NCI-H2081 (cell line): ENCODE measurements at places on chromosomes 3 and 15.
A peak's percentile ranks its signal among the peaks of the same experiment; 100 is the strongest.

- no peak for DNase-seq
Observed at GRCh38 chr3:16331319-16331883, 66.4 kb downstream of the OXNAD1 start.

- no peak for DNase-seq
Observed at GRCh38 chr15:99454941-99455788, 110.6 kb upstream of the MEF2A start.

GRCh38 chr15:63848879-63849551, 15.3 kb upstream of the HERC1 start:
- DNase-seq = no peak

GRCh38 chr3:63349583-63350573, 71.8 kb downstream of the SYNPR start:
- peak; percentile 46 for DNase-seq

DNA sequence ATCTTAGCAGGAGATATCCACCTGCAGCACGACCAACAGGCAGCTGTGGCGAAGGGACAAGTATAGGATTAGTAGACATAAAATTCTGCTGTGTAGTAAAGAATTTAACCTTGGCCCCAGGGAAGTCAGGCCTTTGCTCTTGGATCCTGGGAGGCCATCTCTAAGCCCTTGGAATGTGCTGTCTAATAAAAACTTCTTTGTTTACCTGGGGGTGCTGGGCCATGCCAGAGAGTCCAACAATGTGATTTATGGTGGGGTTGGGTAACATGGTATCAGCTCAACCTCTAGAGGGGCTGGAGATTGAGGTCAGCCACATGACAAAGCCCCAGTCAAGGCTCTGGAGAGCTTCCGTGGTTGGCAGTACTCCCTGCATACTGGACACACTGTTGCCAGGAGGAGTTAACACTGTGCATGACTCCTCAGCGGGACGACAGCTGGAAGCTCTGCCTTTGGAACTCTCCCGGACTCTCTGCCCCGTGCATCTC, 52.4 kb downstream of the HEG1 start:
- no peak for DNase-seq

- no peak for DNase-seq
Observed at GRCh38 chr3:192851821-192852372, 65.8 kb downstream of the MB21D2 start.

- DNase-seq = no peak
Observed at GRCh38 chr3:16551342-16551976, 38.0 kb upstream of the RFTN1 start.

DNA sequence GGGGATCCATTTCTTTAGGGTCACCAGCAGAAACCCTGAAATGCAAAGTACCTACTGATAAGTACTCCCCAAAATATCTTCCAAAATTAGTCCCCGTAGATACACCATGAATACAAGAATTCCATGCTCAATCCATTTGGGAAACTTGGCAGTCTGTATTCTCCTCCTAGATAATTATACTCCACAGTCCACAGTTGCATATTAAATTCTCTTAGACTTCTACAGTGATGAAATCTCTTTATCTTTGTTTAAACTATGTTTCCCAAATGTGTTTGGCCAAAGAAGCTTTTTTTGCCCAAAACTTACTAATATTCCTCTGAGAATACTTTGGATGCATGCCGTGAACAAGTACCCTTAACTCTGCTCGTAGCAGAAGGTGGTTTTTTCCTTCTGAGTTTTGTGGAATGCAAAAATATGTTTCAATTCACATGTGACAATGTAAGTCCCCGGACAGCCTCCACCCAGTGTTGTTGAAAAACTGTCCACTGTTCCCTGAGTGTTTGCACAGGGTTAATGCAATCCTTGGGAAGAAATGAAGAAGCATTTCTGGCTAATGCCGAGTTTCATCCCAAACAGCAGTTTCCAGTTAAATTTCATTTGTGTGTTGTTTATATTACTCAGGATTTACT, 126.7 kb downstream of the ARNT2 start:
- no peak for DNase-seq

GRCh38 chr15:27254055-27254454, 283.1 kb downstream of the GABRG3 start:
- no peak for DNase-seq

DNA sequence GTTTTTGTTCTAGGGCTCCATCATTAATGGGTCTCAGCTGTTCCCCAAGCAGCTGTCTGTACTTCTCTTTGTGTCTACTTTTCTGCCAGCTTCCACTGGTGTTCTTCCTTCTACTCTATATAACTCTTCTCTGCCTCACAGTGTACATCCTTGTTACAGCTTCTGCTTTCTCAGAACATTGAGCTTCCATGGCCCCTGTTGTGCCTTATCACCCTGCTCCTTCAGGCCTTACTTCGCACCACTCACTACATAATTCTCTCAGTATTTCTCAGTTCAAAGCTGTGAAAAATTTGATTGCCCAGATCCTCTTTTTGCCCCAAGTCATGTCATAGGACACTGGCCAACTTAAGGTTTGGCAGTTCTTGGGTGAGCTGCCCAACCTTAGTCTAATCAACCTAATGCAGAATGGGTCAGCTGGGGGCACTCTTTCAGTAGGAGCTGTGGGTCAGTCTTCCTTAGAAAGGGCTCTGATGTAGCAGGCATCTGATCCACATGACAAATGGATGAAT, 28.9 kb downstream of the CSTA start:
- DNase-seq = no peak

DNA sequence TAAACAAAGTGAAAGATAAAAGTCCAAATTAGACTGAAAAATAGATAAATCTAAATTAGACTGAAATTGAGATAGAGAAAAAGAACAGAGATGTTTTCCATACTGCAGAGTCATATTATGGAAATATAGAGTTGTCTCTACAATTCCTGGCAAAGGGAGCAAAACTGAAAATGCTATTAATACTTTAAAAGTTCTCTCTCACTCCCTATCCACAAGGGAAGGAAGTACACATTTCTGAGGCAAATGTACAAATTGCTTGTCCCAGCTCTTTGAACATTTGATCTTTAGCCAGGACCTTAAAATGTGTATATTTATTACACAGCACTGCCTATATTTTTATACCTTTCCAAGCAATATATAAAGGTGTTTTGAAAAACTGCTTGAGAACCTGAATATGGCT, 225.1 kb upstream of the SEMA6D start:
- no peak for DNase-seq

DNA sequence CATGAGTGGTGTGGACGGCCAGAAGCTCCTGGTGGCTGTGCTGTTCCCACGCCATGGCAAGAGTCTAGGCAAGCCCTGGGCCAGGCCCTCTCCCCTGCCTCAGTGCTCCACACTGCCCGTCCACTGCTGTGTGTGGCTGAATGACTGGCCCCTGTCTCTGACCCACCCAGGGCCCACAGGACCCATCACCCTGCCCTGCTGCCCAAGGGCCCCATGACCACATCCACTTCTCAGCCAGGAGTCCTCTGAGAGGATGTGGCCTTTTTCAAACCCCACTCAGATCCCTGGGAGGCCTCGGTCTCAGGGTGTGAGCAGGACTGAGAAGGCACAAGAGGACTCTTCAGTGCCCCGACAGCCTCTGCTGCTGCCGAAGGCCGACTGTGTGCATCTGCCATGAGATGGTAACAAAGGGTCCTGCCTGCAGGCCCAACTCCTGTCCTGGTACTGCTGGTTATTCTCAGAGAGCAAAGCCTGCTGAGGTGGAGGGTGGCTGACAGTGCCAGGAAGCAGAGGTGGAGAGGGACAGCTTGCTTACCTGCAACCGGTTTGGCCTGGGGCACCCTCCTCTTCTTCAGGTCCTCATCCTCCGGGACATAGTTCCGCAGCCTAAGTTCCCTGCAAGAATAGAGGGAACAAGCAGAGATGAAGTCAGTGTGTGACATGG, 47.5 kb downstream of the PTH1R start:
- no peak for DNase-seq

- no peak for DNase-seq
Observed at GRCh38 chr15:22887157-22887951, 48.9 kb downstream of the NIPA2 start.

- DNase-seq = no peak
Observed at GRCh38 chr15:68209272-68209671, 4.1 kb upstream of the CALML4 start.

DNA sequence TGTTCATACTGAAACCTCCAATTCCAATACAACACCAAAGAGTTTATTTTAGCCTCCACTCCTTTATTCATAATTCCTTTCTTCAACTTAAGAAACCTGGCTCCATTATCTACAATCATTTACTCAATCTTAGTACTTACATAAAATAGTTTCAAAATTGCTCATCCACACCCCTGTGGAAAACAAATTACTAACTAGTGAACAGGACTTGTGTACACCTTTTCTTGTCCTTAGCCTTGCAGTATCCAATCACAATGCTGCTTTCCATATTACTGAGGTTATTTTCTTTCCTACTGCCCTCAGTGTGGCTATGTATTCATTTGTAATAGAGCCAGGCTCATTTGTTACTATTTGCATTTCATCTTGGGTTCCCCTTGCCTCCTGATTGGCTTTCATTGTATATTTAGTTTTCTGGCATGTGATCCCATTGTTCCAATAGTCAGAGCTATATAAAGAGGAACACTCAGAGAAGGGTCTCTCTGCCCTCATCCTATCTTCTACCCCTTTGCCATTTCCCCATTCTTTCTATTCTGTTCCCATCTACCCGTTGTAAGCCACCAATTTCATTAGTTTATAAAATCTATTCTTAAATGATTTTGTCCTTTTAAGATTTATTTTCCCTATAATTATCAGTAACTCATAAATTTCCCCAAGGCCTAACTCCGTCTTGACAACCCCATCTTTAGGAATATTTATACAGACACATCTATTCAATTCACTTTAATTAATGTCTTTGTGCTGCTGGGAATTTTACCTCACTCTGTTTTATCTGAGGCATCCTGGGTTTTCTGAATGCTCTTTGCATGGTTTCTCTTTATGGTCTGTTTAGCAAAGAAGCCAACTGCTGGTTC, 67.9 kb upstream of the RBP1 start:
- DNase-seq = peak; percentile 68

- no peak for DNase-seq
Observed at GRCh38 chr15:87047203-87047965, 967.7 kb downstream of the AGBL1 start.

DNA sequence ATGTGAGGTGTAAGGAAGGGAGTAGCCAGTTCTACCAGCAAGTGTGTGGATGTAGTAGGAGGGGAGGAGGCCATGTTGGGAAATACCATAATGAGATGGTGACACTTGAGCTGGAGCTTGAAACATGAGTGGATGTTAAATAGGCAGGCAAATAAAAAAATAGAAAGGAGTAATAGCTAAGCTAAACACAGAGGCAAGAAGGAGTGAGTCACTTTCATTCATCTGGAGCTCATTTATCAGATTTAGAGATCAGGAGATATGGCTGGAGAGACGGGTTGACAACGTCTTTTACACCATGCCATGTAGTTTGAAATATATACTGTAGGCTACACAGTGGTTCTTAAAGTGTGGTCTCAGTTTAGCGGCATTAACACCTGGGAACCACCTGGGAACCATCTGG, 390.5 kb downstream of the DIPK2A start:
- peak; percentile 17 for DNase-seq

DNA sequence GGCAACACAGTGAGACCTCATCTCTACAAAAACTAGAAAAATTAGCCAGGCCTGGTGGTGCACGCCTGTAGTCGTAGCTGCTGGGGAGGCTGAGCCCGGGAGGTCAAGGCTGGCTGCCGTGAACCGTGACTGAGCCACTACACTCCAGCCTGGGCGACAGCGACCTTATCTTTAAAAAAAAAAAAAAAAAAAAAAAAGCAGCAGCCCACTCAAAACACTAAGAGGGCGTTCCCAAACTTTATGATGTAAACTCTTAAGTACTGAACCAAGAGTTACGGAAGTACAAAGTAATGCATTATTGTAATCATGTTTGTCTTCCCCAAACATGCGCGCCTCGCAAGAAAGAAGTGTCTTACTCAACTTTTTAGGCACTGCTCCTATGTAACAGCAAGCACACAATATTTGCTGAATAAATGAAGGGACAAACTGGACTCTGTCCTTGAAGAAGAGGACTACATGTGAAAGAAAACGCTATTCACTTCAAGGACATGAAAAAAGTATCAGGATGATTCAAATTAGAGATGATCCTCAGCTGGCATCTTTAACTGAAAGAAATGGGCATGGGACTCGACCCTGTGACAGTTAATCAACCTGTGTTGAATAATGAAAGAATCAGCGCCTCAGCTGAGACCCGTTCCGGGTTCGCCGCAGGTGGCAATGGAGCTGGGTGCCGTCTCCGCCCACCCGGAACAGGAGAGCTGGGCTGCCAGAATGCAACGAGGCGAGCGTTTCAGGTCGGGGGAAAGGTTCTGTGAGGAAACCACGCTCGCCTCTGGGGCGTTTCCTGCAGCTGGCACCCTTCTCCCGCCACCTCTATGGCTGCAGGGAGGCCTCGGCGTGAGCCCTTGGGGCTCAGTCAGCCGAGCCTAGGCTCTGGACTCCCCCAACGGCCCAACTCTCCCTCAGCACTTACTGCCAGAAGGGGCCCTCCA, 718 bp downstream of the SPG11 start:
- peak; percentile 70 for DNase-seq

DNA sequence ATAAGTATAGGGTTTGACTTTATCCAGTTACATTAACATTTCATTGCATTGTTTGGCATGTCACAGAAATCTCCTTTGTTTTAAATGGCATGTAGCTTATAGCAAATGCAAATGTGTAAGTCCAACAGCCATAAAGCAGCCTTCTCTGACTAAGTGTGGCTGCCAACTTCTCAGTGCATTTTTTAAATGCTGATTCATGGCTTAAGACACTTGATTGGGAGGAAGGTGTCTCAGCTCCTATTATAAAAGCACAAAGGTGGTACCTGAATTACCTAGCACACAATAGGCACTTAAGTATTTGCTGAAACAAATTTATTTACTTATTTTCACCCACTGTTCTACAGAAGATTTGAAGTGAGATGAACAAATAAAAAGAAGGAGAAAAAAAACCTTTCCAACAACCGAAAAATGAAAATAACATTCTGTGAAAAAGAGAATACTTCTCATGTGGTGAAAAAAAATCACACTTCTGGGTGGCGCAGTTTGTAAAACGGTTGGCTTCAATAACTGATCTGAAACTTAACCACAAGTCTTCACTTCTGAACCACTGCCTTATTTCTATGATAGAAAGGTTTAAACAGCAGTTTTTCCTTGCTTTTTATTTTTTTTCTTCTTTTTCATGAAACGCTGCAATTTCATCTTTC, 105.5 kb upstream of the ICE2 start:
- DNase-seq = no peak

DNA sequence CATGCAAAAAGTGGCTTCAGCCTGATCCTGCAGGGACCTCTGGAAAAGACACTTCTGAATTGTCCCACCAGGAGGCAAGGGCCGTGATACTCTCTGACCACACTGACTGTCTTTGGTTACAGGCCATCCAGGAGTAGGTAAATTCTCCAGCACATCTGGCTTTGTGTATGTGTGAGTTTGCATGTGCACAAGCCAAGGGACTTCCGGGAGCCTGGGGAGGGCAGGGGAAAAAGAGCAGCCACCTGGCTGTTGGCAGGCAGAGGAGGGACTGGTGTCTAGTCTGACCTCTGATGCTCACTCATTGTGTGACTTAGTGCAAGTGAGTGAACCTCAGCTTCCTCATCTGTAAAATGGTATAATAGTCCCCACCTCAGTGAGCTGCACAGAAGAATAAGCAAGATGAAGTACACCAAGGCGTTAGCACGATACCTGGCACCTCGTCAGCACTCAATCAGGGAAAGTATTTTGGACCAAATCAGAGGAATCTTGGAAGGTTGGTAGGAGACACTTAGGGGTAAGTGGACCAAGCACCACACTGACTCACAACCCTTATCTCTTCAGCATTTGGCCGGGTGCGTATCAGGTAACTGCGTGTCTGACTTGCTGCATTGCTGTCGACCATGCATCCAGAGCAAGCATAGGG, 19.1 kb downstream of the KLHL6 start:
- DNase-seq = no peak
